ENCODE measurements at places on chromosomes 4 and X.

GRCh38 chr4:127446427-127446885, 186.3 kb upstream of the INTU start:
- DNase-seq = no peak

DNA sequence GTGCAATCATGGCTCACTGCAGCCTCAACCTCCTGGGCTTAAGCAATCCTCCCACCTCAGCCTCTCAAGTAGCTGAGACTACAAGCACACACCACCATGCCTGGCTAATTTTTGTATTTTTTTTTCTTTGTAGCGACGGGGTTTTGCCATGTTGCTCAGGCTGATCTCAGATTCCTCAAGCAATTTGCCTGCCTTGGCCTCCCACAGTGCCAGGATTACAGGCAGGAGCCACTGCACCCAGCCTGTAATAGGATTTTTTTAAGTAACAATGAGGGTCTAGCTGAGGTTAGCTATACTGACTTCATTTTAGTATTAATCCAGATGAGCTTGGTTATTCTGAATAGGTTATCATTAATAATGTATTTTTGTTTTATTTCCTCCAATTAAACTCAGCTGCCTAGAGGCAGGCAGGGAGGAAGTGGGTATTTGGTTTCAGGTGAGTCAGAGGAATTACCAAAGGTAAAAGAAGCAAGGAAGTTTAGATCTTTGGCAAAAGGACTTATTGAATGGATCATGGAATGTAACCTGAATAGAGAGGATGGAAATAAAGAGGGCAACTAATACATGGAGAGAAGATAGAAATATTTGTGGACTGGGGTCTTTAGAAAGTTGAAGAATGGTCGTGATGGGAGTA, 1023.3 kb upstream of the TENM3 start:
- no peak for DNase-seq

DNA sequence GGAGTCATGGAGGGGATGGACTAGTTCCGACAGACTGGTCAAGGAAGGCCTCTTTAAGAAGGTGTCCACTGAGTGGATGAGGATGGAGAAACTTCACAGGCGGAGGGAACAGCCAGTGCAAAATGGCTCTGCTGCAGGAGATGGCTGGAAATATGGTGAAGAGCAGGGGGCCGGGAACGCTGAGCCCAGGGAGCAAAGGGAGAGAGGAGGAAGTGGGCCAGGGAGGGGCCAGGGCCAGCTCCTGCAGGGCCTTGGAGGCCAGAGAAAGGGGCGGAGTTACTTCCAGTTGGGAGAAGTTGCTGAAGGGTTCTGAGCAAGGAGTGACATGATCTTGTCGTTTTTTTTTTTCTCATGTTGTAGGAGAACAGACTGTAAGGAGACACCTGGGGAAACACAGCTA, 94.5 kb downstream of the WFS1 start:
- DNase-seq = no peak

GRCh38 chr4:70994387-70995099, 1.1 kb downstream of the DCK start:
- peak; percentile 37 for DNase-seq

DNA sequence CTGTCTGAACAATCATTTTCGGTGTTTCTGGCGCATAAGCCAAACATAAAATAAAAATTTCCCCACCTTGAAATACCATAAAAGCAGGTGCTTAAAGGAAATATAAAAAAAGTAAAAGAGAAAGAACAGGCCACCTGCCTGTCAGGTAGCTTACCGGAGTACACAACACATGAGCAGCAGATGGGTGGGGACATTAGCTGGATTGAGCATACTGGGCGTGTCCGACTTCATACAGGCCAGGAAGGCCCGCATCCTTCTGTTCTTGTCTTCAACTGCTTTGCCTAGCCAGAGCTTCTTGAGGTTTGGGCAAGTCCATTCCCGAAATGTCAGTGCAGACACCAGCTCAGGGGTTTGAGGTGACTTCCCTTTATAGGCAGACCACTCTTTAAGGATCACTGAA, 66.7 kb downstream of the FAM120C start:
- no peak for DNase-seq

DNA sequence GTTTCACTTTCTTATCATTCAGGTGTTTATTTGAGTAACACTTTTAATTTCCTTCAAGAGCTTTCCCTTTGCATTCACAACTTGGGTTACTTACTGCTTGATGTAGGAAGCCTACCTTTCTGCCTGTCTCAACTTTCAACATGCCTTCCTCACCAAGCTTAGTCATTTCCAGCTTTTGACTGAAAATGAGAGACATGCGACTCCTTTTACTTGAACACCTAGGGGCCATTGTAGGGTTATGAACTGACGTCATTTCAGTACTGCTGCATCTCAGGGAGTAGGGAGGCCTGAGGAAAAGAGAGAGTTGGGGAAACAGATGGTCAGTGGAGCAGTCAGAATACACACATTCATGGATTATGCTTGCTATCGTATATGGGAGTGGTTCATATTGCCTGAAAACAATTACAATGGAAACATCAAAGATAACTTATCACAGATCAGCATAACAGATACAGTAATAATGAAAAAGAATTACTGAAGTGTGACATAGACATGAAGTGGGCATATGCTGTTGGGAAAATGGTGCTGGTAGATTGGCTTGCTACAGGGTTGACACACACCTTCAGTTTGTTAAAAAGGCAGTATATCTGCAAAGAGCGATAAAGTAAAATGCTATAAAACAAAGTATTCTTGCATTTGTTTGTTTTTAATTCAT, 25.7 kb downstream of the USP53 start:
- DNase-seq = peak; percentile 41

DNA sequence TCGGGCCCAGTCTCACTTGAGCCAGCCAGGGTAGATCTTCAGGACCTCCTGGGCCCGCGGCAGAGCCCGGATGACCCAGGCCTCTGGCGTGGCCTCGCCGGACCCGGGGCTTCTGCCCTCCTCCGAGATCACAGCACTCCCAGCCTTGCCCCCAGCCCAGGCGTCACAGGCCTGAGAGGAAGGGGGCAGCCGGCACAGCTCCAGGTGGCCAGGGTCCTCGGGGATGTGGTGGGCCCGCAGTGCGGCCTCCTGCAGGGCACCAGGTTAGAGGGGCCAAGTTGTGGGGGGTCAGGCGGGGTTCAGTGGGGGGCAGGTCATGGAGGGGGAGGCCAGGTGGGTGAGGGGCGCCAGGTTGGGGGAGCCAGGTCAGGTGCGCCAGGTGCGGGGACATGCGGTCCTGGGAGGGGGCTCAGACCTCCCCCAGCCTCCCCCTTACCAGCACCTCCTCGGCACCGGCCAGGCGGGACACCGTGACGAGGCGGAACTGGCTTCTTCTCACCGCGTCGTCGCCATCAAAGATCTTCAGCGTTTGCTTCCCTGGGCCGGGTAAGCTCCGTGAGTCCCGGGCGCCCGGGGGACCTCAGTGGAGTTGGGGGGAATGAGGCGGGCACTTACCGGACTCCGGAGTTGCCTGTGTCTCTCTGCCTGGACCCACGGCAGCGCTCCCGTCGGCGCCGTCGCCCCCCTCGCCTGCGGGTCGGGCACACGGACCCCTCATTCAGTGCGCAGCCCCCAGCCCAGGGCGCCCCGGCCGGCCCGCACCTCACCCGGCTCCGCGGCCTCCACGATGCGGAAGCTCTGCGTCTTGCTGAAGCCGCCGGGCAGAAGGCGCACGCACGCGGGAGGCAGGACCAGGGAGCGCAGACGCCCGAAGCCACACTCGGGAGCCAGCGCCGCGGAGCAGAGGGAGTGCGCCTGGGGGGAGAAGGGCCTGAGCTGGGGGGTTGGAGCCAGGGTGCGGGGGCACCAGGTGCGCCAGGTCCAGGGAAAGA, 6.0 kb downstream of the DGKQ start:
- no peak for DNase-seq

DNA sequence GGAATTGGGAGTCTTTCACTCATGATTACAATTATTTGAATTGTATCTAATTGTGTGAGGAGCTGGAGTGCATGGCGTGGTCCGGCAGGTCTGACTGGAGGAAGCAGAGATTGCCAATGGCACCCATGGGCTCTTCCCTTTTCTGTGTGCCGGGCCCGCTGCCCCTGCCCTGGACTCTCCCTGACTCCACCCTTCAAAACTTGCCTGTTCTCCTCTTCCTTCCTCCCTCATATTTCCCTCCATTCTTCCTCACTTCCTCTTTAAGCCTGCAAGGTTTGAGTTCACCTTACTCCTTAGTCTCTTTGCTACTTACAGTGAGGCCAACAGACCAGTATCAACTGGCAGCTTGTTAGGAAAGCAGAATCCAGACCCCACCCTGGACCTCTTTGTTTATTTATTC, 6.5 kb upstream of the STBD1 start:
- no peak for DNase-seq

DNA sequence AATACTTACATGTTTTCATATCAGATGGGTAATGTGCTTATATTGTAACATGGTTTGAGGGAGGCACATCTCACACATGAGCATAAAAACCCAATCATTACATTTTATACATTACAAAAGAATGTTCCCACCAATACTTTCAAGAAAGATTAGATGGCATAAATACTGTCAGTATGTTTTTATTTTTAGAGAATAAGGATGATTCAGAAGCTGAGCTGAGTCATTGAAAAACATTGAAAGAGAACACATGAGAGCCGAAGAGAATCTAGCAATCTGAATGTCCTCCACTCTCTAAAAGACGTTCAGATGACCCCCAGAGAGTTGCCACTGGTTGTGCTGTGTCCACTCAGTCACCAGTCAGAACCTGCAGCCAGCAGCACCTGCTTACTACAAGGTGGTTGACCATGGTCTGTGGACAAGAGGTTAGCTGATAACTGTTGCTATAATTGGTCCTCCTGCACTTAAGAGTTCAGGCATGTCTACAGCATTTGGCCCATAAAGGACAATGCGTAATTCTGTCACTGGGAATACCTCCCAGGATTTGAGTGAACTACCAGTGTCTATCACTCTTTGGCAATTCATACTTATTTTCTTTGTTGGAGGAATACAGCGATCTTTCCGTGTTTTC, 382.2 kb upstream of the IGFBP7 start:
- no peak for DNase-seq

GRCh38 chr4:166991006-166991561, 243.2 kb downstream of the SPOCK3 start:
- DNase-seq = no peak

DNA sequence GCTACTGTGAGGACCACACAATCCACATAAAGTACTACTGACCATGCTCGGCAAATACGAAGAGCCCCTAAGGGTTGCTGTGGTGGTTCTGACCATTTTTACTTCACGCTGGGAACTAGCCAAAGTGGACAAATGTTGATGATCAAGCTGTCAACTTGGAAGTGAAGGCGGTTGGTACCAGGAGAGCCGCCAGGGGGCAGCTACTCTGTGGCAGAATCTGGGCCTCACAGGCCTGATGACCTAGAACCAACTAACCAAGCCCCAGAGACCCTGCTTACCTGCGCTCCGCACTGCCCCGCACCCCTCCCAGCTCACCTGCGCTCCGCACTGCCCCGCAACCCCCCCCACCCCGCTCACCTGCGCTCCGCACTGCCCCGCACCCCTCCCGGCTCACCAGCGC, 5.6 kb downstream of the GAK start:
- DNase-seq = no peak

DNA sequence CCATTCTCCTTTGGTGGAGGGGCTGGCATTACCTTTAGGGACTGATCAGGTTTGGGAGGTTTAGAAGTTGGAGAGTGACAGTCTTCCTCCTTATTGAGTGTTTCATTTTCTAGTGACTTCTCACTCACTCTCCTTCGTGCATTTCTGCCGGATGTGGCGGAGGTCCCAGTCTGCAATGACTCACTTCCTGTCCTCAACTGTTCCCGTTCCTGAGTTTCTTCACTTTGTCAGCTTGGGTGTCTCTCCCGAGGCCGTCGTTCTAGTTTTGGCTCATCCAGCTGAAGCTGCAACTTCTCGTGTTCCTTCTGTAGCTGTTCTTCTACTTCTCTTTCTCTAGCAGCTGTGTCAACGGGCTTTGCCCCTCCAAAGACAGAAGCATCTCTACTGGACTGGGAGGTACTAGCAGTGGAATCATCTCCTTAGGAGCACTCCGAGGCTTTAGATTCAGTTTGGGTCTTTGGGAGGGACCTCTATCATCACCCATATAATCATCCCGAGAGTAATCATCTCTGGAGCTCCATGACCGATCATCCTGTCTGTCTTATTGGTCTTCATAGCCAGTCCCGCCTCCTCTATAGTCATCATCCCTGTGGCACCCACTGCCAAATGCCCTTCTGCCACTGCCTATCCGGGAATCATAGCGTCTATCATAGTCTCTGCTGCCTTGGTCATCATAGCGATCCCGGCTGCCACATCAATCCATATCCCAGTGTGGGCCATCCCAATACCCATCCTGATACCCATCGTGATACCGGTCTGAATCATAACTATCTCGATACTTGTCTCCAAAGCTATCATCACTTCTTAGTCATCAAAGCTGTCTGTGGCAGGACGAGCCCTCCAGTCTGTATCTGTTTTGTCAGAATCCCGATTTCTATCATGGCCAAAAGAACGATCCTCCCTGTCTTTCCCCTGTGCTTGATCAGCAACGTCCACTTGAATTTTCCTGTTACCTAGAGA, 35.3 kb upstream of the VSIG4 start:
- DNase-seq = no peak

DNA sequence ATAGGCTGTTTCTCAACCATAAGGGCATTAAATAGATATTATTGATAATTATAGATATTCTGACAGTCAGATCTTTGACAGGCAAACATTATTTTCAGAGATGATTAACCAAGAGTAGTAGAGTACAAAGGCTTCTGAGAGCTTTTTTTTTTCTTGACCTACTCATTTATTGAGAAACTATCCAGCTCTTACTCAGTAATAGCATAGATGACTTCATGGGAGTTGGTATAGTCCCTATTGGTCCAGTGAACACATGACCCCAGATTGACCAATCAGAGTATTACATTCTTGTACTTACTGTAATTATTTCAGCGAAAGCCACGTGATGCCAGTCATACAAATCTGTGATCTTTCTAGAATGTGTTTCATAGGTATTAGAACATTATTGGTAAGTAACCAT, 508.7 kb downstream of the FSTL5 start:
- DNase-seq = no peak

- peak; percentile 37 for DNase-seq
Observed at GRCh38 chr4:151409470-151410313, 716 bp downstream of the FHIP1A start.

All from GM13976 (cell line).